ENCODE measurements at places on chromosomes 6 and 20. TPM values are rescaled to one million over a fixed set of nuclear protein-coding genes. Genes with fewer than 3 reads are reported as not detected.

- H3K27ac ChIP-seq, result no peak overlapping the region
- no peak overlapping the region for H3K4me3 ChIP-seq
- DNase-seq, result no peak
- no peaks in the 10 kb centered on the region for H3K36me3 ChIP-seq
- no peaks in the 10 kb centered on the region for H3K4me1 ChIP-seq
- H3K27me3 ChIP-seq, result peaks cover 47% of the 10 kb centered on the region
Measured at GRCh38 chr20:46300281-46300680, 8.0 kb downstream of the CDH22 start.

GRCh38 chr6:26155061-26155930 lies 68.1 kb downstream of the HFE start:
- no peaks in the 10 kb centered on the region for H3K27me3 ChIP-seq
- peak overlapping the region; percentile 96 for H3K27ac ChIP-seq
- no peaks in the 10 kb centered on the region for H3K36me3 ChIP-seq

The ADTRP gene
- total RNA-seq, result 1.0 TPM

The DOK5 gene
- total RNA-seq, result not detected

The HLA-DOA gene
- 22.1 TPM for total RNA-seq

The RFX6 gene
- not detected for total RNA-seq

DNA sequence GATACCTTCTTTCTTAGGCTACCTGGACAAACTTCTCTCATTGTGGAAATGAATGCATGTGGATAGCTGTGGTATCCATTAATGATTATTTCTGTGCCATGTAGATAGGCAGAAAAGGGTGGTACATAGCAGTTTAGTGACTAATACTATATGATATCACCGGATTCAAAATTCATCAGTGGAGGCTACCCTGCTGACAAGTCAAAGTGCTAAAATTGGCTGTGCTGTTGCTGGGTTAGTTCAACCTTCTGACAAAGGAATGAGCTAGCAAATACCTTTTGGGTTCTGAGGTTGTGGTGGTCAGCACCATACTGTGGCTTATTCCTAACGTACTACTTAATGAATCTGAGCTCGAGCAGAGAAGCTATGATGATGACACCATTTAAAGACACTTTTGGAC lies 109.1 kb downstream of the TFAP2B start:
- H3K27me3 ChIP-seq, result no peaks in the 10 kb centered on the region
- peaks cover under 1% of the 10 kb centered on the region for H3K36me3 ChIP-seq
- DNase-seq, result no peak

DNA sequence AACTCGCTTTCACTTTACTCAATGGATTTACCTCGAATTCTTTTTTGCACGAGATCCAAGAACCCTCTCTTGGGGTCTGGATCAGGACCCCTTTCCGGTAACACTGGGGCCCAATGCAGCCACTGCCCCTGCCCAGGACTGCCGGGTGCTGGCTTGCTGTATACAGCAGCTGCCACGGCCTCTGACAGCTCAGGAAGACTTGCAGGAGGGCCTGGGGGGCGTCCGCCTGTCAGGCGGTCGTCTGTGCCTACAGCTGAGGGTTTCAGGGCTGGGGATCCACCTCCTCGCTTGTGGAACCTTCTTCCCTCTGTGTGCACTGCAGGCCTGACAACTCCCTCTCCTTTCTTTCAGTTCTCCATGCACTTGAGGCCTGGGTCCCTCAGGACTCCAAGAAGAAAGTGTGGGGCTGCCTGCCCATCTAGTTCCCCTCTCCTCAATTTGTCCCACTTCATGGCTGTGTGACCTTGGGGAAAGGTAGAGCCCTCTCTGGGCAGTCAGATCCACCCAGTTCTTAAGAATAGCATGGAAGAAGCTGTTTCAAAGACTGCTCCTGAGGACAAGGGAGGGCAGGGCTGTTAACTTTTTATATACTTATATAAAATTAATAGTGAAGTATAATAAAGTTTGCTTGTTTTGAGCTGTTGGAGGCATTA lies 75.0 kb upstream of the LGSN start:
- H3K36me3 ChIP-seq, result no peaks in the 10 kb centered on the region
- no peaks in the 10 kb centered on the region for H3K27me3 ChIP-seq
- no peak overlapping the region for H3K27ac ChIP-seq
- H3K4me3 ChIP-seq, result no peak overlapping the region
- no peak for DNase-seq

GRCh38 chr20:3686867-3687321 lies 5.1 kb upstream of the ADAM33 start:
- peaks cover 5% of the 10 kb centered on the region for H3K4me1 ChIP-seq
- no peak for DNase-seq
- H3K27ac ChIP-seq, result no peak overlapping the region
- peaks cover 18% of the 10 kb centered on the region for H3K27me3 ChIP-seq
- no peaks in the 10 kb centered on the region for H3K36me3 ChIP-seq
- H3K4me3 ChIP-seq, result no peak overlapping the region

- H3K27ac ChIP-seq, result peak overlapping the region; percentile 96
- H3K4me3 ChIP-seq, result peak overlapping the region; percentile 72
- no peaks in the 10 kb centered on the region for H3K27me3 ChIP-seq
- no peaks in the 10 kb centered on the region for H3K36me3 ChIP-seq
- peaks cover 62% of the 10 kb centered on the region for H3K4me1 ChIP-seq
- DNase-seq, result peak; percentile 67
Measured at GRCh38 chr6:144353871-144354314, 68.8 kb downstream of the UTRN start.

DNA sequence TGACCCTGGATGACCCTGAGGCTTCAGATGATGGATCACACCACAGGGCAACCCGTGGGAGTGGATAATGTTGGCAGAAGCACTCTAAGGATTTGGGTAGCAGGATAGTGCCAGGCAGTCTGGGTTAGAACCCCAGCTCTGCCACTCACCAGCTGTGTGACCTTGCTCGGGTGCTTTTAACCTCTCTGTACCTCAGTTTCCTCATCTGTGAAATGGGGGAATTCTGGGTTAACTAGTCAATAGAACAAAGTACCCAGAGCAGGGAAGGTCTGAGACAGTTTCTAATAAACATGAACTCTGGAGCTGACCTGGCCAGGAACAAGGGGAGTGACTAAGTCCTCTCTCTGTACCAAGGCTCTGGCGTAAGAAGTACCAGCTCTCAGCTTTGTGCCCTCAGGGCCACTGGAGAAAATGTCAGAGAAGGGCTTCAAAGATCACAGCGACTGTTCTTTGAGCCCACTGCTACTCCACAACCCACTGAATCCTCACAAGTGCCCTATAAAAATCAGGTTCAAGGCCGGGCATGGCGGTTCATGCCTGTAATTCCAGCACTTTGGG lies 14.7 kb upstream of the NOL4L start:
- H3K27me3 ChIP-seq, result no peaks in the 10 kb centered on the region
- no peak for DNase-seq
- H3K4me3 ChIP-seq, result no peak overlapping the region
- no peaks in the 10 kb centered on the region for H3K4me1 ChIP-seq

The MAP1LC3A gene
- 5.3 TPM for total RNA-seq

The TEAD3 gene
- 0.24 TPM for total RNA-seq

GRCh38 chr6:109821428-109821827 lies 130.3 kb downstream of the FIG4 start:
- DNase-seq, result no peak
- H3K4me1 ChIP-seq, result no peaks in the 10 kb centered on the region
- H3K36me3 ChIP-seq, result peaks cover 7% of the 10 kb centered on the region
- no peak overlapping the region for H3K27ac ChIP-seq
- H3K4me3 ChIP-seq, result no peak overlapping the region

GRCh38 chr6:75402296-75402695 lies 91.3 kb downstream of the FILIP1 start:
- H3K36me3 ChIP-seq, result no peaks in the 10 kb centered on the region
- no peaks in the 10 kb centered on the region for H3K4me1 ChIP-seq
- peaks cover 8% of the 10 kb centered on the region for H3K27me3 ChIP-seq
- DNase-seq, result no peak
- no peak overlapping the region for H3K27ac ChIP-seq

The APOM gene
- total RNA-seq, result 1.3 TPM

DNA sequence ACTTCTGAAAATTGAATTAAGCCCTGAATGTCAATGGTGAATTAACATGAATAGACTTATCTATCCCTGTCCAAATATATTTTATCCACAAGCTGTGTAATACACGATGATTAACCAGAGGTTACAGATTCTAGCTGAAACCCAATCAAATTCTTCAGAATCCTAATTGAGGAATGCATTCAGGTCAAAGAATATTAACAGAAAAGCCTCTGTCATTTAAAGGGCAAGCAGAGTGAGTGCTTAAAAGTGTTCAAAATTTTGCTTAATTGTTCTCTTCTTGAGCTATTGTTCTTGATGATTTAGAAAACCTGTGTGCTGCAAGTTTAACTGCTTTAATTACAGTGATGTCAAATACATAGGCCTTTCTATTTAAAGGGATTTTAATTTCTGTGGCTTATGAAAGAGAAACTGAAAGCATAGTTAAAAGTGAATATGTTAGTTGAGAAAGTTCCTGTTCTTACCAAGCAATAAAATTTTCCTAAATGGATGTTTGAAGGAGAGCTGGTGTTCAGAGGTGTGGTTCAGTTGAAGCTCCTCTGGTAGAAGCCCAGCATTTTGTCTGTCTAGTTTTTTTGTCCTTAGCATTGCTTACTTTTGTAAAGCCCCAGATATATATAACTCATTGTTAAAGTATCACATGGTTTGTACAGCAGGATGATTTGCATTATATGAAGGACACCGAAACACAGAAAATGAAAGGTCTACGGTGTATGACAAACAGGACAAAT lies 466.3 kb upstream of the PLCB4 start:
- peak overlapping the region; percentile 78 for H3K27ac ChIP-seq
- no peaks in the 10 kb centered on the region for H3K27me3 ChIP-seq
- no peak for DNase-seq
- peaks cover 5% of the 10 kb centered on the region for H3K36me3 ChIP-seq
- peaks cover 23% of the 10 kb centered on the region for H3K4me1 ChIP-seq

The TUBB2B gene
- total RNA-seq, result not detected

The CST4 gene
- total RNA-seq, result not detected

- no peaks in the 10 kb centered on the region for H3K36me3 ChIP-seq
- H3K27ac ChIP-seq, result no peak overlapping the region
- no peak overlapping the region for H3K4me3 ChIP-seq
- no peaks in the 10 kb centered on the region for H3K4me1 ChIP-seq
- no peak for DNase-seq
- peaks cover 31% of the 10 kb centered on the region for H3K27me3 ChIP-seq
Measured at GRCh38 chr6:46606338-46606737, 46.3 kb downstream of the CYP39A1 start.

DNA sequence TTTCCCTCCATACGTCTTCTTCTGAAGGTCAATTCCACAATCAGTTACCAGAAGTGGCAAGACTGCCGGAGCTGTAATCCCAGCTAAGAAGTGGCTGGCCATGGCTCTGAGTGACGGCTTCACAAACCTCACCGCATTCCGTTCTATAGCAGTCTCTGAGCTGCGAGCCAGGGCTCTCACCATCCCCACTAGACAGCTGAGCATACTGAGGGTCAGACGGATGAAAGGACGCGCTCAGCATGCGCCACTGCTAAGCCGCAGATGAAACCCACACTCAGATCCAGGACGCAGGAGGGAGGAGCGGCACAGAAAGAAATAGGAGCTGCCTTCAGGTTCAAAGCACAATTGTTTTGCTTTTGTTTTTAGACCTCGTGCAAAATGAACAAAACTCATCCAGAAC lies 97.9 kb downstream of the ANKRD60 start:
- no peak overlapping the region for H3K4me3 ChIP-seq
- DNase-seq, result no peak
- H3K36me3 ChIP-seq, result no peaks in the 10 kb centered on the region
- no peaks in the 10 kb centered on the region for H3K4me1 ChIP-seq
- peaks cover 49% of the 10 kb centered on the region for H3K27me3 ChIP-seq

The FAM120B gene
- total RNA-seq, result 28.0 TPM

The TP53TG5 gene
- not detected for total RNA-seq

The GSTA3 gene
- not detected for total RNA-seq

DNA sequence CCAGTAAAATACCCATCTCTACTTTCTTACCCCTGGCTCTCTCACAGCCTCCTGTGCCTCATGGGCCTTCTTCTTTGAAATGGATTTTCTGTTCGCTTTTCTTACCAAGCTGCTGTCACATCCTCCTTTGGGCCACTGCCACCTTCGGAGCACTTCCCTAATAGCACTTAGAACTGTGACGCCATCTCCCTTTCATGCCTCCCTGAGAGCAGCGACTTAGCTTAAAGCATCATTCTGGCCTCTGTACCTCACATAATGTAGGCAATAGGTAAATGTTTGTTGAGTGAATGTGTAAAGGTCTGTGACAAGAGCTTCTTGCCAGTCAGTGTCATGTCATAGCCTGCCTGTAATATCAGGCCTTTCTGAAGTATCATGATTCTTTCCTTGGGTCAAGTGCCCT lies 78.8 kb downstream of the ADGRG6 start:
- no peaks in the 10 kb centered on the region for H3K4me1 ChIP-seq
- no peak overlapping the region for H3K4me3 ChIP-seq
- no peaks in the 10 kb centered on the region for H3K36me3 ChIP-seq
- H3K27ac ChIP-seq, result no peak overlapping the region
- DNase-seq, result no peak
- peaks cover 16% of the 10 kb centered on the region for H3K27me3 ChIP-seq

DNA sequence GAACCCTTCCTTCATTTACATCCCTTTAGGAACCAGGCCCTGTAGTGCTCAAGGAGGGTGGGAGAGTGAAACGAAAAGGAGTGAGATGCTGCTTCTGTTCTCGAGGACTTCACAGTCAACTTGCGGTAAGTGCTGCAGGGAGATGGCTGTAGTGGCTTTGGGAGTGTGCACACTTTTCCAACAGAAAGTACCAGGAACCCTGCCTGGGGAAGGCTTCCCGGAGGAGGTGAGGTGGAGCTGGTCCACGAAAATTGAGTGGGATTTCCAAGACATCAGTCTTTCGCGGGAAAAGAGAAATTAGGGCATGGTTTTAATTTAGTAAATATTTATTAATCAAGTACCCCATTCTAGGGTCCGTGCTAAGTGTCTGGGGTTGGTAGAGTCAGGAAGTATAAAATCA lies 12.7 kb downstream of the TRIM31 start:
- H3K36me3 ChIP-seq, result no peaks in the 10 kb centered on the region
- peak overlapping the region; percentile 61 for H3K4me3 ChIP-seq
- H3K27ac ChIP-seq, result no peak overlapping the region
- H3K4me1 ChIP-seq, result peaks cover 31% of the 10 kb centered on the region
- DNase-seq, result no peak

The FAM184A gene
- total RNA-seq, result 0.43 TPM

DNA sequence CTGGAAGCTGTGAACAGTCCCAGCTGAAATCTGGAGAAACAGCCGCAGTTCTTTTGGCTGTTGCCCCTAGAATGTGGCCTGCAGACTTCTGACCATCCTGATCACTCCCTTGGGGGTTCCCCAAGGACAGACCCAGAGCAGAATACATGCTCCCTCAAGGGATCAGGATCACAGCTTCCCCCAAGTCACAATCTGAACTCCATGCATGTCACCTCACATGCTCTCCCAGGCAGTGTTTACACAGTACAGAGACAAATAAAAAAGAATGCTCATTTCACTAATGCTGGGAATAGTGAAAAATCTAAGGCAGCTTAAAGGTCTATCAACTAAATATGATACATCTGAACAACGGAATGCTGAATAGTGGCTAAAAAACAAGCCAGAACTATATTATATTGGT lies 20.5 kb downstream of the SPAG4 start:
- H3K27me3 ChIP-seq, result no peaks in the 10 kb centered on the region
- H3K4me3 ChIP-seq, result no peak overlapping the region
- no peak overlapping the region for H3K27ac ChIP-seq
- H3K4me1 ChIP-seq, result peaks cover 51% of the 10 kb centered on the region
- DNase-seq, result no peak
